ENCODE measurements at places on chromosomes 1 and 21.

DNA sequence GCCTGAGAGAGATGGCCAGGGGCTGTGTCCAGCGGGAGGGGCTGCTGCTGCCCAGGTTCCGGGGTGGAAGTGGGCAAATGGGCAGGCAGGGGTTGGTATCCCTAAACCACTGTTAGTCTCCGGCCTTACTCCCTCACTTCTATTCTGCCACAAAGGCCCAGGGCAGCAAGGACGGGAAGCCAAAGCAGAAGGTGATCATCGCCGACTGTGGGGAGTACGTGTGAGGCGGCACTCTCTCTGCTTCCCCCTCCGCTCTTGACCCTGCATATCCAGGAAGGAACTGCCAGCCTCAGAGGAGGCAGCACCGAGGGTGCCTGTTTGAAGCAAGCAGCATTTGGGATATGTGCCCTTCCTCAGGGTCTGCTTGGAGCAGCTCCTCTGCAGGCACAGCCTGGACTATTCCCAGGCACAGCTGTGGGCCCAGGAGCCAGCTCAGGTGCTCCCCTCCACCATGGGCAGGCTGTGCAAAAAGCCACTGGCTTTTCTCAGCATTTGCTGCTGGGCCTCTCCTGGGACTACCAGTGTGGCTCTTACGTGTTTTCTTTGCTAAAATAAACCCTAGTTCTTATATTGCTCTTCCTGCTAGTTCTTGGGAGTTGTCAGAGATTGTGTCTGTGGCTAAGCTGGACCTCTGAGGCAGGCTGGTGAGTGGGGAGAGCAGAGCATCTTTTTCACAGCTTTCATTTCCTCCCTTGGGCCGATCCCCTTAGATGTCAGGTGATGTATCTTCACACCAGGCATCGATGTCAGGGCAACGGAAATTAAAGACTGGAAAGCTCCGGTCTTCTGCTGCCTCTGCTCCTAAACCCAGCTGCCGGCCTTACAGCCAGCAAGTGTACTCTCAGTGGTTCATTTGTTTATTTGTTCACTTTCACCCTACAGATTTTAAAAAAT is 14.7 kb downstream of the PPIE start:
- DNase-seq = no peak

DNA sequence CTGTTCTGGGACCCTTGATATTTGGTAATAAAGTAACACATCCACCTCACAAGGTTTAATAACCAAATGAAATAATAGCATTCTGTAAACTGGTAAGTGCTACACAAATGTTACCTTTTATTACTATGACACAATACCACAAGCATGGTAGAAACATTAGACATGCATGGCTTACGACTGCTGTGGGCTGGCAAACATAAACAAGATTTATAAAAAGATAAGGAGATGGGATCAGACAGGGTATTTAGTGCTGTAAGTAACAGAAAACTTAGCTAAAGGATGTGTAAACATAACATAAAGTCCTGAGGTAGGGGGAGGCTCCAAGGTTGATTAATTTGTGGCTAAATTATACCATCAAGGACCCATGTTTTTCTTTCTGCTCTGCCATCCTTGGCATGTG is 212.6 kb downstream of the BARHL2 start:
- DNase-seq = no peak

GRCh38 chr1:42369471-42369870 is 11.1 kb upstream of the RIMKLA start:
- no peak for DNase-seq

GRCh38 chr1:65343286-65343685 is 33.9 kb downstream of the DNAJC6 start:
- DNase-seq = no peak

DNA sequence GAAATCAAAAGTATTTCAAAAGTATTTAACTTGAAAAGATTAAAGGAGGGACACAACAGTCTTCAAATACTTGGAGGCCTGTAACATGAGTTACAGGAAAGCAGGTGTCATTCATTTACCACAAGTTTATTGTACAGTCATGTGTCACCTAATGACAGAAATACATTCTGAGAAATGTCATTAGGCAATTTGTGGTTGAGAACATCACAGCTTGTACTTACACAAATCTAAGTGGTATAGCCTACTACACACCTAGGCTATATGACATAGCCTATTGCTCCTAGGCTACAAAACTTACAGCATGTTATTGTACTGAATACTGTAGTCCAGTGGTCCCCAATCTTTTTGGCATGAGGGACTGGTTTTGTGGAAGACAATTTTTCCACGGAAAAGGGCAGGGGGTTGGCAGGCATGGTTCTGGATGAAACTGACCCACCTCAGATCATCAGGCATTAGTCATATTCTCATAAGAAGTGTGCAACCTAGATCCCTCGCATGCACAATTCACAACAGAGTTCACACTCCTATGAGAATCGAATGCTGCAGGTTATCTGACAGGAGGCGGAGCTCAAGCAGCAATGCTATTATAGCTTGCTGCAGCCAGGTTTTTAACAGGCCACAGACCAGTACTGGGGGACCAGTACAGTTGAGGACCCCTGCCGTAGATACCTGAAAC is 25.0 kb upstream of the PHTF1 start:
- DNase-seq = no peak

DNA sequence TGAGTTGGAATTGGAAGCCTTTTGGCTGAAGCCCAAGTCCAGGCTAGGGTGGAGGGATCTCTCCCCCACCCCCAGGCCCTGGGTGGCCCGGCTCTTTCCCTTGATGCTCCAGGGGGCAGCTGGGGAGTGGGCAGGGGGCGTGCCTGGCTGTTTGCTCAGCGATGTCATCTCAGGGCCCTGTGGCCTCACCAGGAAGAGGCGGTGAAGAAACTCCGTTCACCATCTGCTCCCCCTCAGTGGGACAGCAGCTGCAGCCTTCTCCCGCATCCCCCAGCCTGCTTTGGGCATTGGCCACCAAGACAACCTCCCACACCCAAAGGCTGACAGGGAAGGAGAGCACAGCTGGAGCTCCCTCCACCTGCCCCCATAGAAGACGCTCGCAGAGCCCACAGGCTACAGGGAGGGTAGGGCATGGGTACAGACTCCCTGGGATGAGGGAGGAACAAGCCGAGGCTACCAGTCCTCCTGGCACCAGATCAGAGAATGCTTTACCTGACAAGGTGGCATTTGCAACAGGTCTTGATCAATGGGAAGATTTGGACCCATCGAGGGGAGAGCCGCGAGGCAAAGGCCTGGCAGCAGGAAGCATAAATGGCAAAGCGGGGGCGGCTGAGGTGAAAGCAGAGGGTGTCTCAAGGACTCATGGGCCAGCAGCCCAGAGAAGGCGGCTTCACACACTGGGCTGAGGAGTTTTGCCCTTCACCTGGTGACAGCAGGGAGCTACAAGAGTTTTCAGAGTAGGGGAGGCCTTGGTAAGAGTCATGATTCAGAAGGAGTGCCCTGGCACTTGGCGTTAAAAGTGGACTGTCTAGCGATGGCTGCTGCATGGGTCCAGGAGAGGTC is 6.5 kb upstream of the GUCA2A start:
- no peak for DNase-seq

DNA sequence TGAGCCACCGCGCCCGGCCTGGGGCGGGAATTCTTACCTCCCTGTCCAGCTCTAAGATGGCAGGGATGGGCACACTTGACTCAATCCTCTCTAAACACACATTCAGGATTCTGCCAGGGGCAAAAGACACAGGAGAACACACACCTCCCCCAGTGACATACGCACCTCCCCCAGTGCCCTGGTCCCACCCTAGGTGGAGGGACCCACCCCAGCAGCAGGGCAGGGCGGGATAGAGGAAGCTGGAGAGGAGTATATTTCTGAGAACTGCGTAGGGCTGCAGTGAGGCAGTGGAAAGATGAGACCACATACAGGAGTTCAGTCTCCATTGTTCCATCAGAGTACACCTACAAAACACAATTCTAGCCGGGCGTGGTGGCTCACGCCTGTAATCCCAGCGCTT is 92.5 kb downstream of the SDCCAG8 start:
- DNase-seq = no peak

DNA sequence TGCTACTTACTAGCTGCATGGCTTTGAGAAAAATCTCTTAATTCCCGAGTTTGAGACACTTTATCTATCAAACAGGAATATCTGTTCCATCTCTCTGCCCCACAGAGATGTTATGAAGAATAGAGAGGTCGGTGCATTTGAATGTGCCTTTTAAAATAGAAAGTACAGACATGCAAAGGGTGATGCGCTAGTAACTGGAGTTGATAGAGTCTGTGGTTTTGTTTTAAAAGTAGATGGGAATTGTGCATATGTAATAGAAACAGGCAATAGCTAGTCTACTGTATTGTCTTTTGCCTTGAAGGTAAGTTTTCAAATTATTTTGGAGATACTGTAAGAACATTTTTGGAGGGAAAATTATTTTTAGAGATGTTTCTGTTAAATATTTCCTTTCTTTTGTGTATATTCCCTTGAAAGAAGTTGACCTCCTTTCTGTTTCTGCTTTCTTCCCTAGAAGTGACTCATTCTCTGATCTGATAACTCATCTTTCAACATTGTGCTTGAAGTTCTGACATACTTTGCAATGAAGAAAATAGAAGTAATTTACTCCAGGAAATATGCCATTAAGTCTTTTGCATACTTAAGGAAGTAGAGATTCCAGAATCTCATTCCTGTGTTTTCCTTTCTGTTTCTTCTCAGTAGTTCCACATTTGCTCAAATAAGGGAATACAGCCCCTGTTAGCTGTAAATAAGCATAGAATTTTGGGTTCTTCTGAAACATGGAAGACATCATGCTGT is 151.6 kb downstream of the SDCCAG8 start:
- DNase-seq = no peak

GRCh38 chr1:1089731-1090423 is 15.8 kb upstream of the RNF223 start:
- no peak for DNase-seq

- no peak for DNase-seq
Observed at GRCh38 chr21:37410639-37411038, 44.1 kb downstream of the DYRK1A start.

DNA sequence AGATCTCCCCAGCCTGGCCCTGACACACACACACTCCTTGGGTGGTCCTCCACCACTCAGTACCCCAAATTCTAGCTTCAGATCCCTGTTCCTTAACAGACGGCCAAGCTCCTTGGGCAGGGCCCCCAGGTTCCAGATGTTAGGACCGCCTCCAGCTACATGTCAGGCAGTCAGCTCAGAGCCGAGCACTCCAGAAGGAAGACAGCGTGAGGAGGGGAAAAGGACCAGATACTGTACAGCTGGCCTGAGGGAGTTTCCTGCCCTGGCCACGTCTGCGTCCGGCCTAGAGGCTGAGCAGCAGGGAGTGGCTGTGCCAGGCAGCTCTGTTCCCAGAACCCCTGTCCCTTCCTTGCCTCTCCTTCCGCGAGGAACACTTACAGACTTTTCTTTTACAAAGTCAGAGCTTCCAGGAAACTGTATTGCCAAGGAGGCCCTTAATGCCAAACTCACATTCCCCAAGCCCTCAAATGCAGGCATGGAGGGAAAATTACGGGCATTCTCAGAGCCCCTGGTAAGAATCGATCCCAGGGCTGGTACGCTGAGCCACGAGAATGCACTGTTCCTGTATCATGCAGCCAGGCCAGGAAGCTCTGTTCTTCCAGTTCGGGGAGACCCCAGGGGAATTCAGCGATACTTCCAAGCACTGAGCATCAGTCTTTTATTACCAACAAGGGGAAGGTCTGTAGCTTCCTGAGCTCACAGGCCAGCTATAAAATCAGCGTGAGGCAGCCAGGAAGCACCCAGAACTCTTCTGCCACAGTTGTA is 45.2 kb upstream of the CNTN2 start:
- DNase-seq = no peak

DNA sequence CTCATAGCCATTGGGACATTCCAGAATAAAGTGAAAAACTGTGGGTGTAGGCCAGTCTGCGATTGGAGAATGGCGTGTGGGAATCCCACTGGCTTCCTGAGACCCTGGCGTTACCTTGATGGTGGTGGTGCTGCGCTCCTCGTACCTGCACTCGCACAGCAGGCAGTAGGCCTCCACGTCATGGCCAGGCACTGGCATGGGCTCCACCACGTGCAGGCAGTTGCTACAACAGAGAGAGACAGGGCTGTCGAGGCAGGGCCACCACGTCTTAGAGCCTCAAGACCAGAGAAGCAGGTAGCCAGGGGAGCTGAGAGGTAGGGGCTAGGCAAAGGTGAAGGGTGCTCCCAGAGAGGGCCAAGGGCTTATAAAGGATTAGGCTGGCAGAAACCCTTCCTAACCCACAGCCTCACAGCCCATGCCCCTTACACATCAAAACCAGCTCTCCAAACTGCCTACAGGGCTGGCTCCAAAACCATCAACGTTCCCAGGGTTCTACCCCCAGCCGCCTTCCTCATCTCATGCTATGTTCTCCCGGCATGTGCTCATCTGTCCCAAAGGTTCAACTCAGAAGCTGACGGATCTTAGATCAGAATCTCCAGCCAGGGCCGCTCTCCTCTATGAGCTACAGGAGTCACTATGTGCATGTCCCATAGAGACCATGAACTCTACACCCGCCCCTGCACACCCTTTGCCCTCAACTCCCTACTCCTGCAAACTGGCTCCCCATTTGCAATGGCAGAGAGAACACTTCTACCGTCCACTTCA is 7.5 kb downstream of the TMEM9 start:
- no peak for DNase-seq

DNA sequence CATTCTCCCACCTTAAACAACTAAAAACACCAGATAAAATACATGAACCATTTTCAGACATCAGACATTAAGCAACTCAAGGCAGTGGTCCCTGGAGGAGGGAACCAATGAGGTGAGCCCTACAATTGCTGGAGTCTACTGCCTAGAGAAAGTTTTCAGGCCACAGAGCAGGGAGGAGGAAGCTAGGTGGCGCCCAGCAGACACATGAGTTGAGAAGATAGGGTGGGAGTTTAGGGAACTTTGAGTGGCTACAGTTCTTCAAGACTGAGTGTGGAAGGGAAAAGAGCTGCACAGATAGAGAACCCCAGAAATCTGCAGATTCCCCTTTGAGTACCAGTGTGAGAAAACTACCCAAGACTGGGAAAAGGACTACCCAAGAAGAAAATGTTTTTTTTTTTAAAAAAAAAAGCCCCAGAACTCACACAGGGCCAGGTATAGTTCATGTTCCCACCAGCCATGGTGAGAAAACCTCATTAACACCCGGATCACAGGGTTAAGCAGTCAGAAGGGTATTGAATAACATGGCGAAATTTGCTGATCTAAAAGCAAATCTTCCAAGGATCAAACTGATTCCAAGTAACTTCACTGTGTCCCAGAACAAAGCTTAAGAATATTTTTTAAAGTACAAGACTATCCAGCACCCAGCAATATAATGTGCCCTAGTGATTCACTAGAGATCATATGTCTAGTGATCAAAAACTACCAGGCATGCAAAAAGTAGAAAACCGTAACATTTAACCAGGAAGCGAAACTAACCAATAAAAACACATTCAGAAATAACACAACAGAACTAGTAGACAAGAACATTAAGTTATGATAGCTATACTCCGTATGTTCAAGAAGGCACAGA is 12.0 kb downstream of the ALDH9A1 start:
- DNase-seq = no peak

DNA sequence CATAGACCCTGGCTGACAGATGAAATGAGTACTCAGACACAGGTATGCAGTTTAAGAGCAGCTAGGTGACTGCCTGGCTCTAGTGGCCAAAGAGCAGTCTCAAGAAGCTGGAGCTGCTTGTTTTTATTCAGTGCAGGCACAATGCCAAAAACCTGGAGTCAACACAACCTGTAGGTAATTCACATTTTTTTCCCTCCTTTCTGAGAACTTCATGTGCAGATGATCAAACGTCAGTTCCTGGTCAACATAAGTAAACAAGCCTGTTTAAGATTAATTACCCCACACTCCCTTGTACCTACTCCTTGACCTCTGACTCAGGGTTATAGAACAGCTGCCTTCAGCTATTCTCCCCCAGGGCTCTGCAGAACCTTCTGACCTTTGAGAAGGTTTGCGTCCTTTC is 17.3 kb upstream of the ACADM start:
- no peak for DNase-seq
